ENCODE measurements at places on chromosomes 12 and 14.

- DNase-seq: no peak
Measured at GRCh38 chr14:88599761-88600439, 37.1 kb downstream of the ZC3H14 start.

DNA sequence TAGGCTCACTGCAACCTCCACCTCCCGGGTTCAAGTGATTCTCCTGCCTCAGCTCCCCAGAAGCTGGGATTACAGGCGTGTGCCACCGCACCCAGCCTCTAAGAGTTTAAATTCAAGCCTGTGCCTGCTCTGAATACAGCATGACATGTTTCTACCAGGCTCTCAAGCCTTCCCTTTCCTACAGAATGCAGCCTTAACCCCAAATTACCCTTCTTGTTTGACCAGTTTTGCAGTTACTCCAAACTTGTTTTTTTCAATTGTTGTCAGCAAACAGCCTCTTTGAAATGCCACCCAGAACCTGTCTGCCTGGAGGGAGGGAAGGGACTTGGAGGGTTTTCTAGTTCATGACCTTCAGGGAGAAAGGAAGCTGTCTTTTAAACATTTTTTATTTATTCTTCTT is 15.4 kb downstream of the GLTP start:
- no peak for DNase-seq

GRCh38 chr14:49692193-49692757 is 645 bp upstream of the KLHDC1 start:
- DNase-seq: no peak

GRCh38 chr12:72753571-72753970 is 481.4 kb downstream of the TRHDE start:
- no peak for DNase-seq

- DNase-seq: no peak
Measured at GRCh38 chr12:66495709-66496108, 183.2 kb downstream of the GRIP1 start.

- DNase-seq: no peak
Measured at GRCh38 chr12:131683266-131684014, 27.4 kb upstream of the SFSWAP start.

GRCh38 chr12:58363971-58364370 is 422.6 kb downstream of the ATP23 start:
- DNase-seq: no peak

DNA sequence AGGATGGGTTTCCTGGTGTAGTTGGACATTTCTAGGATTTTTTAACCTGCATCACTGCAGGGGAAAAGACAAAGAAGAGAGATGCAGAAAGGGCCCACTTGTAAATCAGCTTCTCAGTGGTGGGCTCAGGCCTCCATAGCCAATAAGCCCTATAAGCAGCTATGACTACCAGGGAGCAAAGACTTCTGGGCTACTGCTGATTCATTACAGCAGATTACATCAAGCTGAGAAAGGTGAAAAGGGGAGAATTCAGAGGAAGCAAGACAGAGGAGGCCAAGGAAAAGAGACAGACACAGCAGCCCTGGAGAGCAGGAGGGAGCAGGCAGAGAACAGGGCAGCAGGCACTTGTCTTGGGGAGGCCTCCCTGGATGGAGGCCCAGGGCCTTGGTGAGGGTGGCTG is 95.2 kb downstream of the KCNA5 start:
- no peak for DNase-seq

DNA sequence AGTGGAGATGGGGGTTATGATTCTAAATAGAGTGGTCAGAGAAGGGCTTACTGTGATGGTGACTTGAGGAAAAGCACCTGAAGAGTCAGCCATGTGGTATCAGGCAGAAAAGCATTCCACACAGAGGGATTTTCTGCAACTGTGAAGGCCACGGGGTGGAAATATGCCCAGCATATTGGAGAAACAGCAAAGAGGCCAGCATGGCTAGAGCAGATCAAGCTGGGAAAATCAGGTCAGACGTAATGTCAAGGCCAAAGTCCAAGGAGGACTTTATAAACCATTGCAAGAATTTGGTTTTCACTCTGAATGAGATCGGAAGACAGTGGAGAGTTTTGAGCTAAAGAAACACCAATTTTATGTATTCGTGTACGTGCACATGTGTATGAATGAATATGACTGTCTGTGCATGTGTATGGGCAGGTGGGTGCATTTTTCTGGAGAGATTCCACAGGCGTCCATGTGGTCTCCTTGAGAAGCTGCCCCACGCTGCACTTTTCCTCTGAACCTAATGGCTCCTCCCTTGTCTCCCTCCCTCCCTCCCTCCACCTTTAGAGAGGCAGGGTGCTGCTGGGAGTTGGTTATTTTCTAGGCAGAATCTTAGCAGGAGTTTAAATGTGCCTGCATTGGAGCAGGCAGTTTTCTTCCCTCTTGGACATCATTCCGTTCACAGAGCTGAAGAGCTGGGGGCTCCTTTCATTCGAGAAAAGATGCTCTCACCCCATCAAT is 97.4 kb upstream of the PPP4R3A start:
- no peak for DNase-seq

GRCh38 chr14:39680777-39681176 is 248.5 kb upstream of the FBXO33 start:
- no peak for DNase-seq

DNA sequence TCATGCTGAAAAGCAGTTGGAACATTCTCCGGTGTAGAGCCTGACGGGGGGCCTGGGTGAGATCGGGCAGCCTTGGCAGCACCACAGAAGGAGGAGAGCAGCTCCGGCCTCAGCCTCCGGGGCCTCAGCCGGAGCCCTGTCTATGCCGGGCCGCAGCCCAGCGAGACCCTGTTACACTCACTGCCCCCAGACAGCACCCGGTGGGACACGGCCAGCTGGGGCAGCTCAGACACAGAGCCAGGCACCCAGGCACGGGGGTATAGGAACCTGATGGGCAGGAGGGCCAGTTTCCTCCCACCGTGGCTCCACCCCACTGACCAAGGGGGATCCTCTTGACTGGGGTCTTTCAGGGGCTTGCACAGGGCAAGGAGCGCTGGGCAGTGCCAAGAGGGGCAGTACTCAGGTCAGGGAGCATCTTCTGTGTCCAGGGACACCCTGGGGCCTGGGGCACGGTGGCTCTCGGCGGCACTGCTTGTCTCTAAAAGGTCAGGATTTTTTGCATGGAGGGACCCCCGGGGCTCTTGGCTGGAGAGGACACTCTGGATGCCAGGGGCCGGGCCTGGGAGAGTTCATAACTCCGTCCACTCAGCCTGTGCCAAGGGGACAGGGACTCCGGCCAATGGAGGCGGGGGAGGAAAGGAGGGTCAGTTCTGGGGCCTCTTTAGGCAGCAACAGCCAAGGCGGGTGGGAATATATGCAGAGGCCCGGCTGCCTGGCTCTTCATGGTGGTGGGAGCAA is 9.4 kb downstream of the INF2 start:
- no peak for DNase-seq

- no peak for DNase-seq
Measured at GRCh38 chr12:56333197-56333678, 562 bp downstream of the PAN2 start.

GRCh38 chr12:115267891-115268290 is 583.9 kb upstream of the TBX3 start:
- DNase-seq: no peak

DNA sequence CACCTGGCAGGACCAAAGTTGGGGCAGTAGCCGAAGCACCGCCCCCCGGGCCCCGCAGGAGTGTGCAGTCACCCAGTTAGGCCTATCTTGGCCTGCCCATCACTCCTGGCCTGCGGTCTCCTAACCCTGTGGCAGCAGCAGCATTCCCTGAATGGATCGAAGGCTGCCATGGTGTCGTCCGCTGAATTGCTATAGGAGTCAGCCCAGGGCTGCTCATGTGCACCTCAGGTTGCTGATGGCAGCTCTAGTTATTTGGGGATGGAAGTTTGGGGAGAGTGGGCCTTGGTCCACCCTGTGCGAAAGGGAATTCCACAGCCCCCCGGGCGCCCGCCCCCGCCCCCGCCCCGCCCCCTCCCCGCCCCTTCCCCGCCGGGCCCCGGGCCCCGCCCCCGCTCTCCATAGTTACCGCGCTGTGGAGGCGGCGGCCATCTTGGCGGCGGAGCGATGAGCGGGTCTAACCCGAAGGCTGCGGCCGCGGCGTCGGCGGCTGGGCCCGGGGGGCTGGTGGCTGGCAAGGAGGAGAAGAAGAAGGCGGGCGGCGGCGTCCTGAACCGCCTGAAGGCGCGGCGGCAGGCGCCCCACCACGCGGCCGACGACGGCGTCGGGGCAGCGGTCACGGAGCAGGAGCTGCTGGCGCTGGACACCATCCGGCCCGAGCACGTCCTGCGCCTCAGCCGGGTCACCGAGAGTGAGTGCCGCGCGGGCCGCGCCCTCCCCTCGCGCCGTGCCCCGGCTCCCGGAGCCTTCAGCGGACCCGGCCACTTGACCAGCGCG is at the start of gene UNC119B:
Gene UNC119B (plus strand): TSS at position 428 of the 774 bp plus-strand sequence. CDS start 17 bp downstream, at position 445.
- DNase-seq: peak; percentile 76

DNA sequence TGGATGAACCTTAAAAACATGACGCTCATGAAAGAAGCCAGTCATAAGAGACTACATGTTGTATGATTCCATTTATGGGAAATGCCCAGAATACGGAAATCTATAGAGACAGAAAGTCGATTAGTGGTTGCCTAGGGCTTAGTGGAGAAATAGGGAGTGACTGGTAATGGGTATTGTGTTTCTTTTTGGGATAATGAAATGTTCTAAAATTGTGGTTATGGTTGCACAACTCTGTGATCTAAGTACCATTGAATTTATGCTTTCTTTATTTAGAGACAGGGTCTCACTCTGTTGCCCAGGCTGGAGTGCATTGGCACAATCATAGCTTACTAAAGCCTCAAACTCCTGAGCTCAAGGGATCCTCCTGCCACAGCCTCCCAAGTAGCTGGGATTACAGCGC is 8.0 kb downstream of the RBMS2 start:
- no peak for DNase-seq

DNA sequence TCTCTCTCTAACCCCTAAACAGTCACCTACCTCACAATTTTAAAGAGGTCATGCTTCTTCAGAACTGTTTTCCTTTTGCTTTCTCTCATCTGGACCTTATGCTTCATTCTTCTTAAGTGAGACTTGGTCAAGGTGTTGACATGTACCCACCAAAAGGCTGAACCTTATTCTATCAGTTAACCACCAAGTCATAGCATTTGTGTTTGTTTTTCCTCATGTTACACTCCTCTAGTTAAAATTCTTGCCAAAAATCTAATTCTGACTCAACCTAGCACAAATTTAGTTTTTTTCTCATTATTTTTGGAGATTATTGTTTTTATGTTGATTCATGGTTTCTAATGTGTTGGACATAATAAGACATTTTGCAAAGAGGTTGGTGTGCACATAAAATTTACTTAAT is 578.6 kb downstream of the SLC16A7 start:
- no peak for DNase-seq

DNA sequence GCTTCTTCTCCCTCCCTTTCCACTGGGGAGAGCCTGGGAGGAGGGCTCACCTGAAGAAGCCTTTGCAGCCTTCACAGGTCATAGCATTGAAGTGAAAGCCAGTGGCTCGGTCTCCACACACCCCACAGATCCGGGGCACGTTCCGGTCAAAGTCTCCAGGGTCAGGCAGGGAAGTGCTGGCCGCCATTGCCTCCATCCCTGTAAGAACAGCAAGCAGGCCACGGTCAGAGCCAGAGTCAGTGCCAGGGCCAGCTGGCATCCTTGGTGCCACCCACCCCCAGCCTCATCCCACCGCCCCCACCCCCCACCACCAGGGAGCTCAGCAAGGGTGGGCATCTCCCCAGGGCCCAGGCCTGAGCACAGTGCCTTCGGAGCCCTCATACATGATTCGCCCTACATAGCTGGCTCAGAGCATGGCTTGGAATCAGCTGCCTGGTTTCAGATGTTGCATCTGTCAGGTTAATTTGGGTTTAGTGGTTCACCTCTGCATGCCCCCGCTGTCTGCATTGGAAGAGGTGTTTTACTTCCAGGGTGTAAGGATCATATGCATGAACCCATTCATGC is 25.8 kb downstream of the VDR start:
- no peak for DNase-seq

- no peak for DNase-seq
Measured at GRCh38 chr12:14460212-14460841, 94.8 kb downstream of the ATF7IP start.

DNA sequence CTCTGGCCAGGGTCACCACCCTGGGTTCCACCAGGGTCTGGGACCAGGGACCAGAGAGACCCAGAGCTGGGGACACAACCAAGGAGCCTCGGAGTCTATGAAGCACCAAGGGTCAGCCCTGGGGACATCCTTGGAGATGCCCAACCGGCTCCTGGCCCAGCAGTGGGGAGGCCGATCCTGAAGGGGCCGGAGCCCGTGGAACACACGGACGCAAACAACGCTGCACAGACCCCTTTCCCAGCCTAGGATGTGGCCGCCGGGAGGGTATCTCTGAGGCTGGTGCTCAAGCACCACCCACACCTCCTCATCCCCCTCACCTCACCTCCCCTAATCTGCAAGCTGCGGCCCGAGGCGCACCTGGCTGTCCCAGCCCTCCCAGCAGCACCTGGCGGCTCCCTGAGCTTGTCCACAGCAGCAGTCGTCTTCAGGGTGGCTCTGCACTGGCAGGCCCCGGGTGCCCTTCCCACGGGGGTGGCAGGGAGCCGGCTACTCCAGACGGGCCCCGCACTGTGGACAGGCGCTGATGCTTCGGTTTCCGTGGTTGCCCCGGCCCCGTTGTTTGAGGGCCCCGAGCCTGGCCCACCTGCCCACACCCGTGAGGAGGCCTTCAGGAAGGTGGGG is 146.8 kb upstream of the C14orf180 start:
- no peak for DNase-seq

DNA sequence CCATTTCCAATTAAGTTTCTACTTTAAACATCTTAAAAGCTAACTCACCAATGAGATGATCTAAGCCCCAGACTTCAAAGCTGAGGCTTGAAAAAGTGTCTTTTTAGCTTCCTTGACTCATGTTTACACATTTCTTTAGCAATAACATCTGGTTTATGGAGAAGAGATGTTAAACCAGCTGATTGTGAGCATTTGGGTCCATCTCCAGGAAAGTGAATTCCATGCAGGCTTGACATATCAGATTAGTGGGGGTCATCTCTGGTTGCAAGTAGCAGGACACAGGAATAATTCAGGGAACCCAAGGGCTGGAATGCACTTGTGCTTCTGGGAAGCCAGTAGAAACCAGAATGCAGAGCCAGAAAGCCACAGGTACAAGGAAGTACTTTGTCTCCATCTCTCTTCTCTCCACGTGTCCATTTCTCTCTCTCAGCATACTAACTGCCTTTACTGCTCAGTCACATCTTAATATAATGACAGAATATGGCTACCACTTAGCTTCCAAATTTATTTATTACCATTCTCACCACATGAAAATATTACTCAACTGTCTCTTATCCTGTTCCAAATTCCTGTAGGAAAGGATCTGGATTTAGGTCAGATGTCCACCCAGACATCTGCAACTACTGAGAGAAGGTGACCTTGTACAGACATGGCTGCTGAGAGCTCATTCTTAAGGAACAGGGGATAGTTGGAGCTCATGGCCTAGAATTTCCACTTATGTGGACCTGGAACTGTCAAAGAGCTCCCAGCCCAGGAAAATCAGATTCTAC is 104.4 kb downstream of the SCN8A start:
- DNase-seq: no peak

DNA sequence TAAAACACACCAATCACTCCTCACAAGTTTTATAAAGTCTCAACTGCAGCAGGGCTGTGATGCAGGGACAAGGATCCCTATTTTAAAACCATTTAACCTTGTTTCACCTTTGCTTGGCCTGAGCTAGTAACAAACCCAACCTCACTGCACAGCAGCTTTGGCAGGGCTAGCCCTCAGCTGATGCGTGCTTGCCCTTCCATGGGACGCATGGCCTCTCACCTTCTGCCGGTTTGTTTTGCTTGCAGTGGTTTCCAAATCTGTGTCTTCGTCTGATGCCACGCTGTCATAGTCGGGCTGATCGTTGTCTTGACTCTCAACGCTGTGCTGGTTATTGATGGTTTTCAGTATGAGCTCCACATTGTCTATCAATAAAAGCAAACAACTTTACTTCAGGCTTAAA is 43.3 kb downstream of the GIT2 start:
- no peak for DNase-seq

Data from CD4-positive, alpha-beta T cell treated with Interleukin-10 for 1 hour (primary cell).